Lower leg skin (tissue), 4 donors: ENCODE measurements at places on chromosomes 1 and 21. TPM values are rescaled to one million over a fixed set of nuclear protein-coding genes. Genes with fewer than 3 reads are reported as not detected.

The KPRP gene
- total RNA-seq: 231 TPM

The CD84 gene
- total RNA-seq: 2.2 TPM

The ZMYND12 gene
- total RNA-seq: not detected

The SAMSN1 gene
- total RNA-seq: 3.4 TPM

The CELA3A gene
- total RNA-seq: not detected

The KANK4 gene
- 0.57 TPM for total RNA-seq

The CD48 gene
- total RNA-seq: 4.3 TPM

The CHD1L gene
- total RNA-seq: 15.9 TPM

The SLC30A2 gene
- total RNA-seq: 0.13 TPM

The SYT6 gene
- total RNA-seq: not detected

The IL19 gene
- total RNA-seq: not detected

The RHBG gene
- 10.0 TPM for total RNA-seq

The CFHR1 gene
- not detected for total RNA-seq

The NBPF4 gene
- total RNA-seq: not detected

The WNT4 gene
- total RNA-seq: 15.4 TPM

The ETS2 gene
- 346 TPM for total RNA-seq

The CASZ1 gene
- total RNA-seq: 210 TPM

The CFHR3 gene
- total RNA-seq: 0.42 TPM

The CHAF1B gene
- total RNA-seq: 2.0 TPM

The IL23R gene
- total RNA-seq: not detected

The INAVA gene
- total RNA-seq: 123 TPM

The MATN1 gene
- total RNA-seq: not detected

The IGSF5 gene
- total RNA-seq: 1.3 TPM

The ZNF124 gene
- 15.8 TPM for total RNA-seq

The SFPQ gene
- 119 TPM for total RNA-seq

The FABP3 gene
- 11.2 TPM for total RNA-seq

The CBS gene
- 2.9 TPM for total RNA-seq

The UBE4B gene
- total RNA-seq: 65.7 TPM

The SHE gene
- 7.7 TPM for total RNA-seq
